ENCODE measurements at places on chromosomes 11 and 22.

DNA sequence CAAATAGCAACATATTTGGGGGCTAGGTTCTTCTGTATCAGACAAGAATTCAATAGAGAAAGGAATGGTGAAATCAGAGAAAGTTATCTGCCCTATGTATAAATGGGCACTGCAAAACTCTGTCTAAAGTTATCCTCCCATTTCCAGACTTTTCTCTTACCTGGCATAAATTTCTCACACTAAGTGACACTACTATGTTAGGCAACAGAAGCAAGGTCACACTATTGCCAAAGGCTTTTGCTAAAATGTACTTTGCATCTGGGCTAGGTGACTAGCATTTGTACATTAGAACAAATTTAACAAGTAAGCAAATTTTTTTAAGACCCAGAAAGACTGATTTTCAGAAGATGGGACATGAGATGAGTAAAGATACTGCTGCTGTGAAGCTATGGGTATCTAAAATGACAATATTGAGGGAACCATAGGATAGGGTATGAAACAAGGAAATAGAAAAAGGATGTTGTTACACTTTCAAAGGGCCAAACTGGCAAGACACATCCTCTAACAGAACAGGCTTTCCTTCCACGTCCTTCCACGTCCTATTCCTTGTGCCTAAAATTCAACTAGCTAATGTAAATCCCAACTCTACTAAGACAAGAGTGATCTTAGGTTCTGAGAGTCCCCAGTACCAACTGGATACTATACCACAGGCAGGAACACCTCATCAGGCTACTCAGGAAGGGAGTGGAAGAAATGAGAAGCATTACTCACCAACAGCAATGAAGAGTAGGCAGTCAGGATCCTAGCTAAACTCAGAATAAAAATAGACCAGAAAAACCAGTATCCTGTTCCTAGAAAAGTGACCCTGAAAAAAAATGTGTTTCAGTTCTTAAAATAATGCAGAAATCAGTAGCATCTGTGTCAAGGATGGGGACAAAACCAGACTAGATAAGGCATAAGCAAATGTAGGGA, 22.6 kb downstream of the GDPD4 start:
- no peak for DNase-seq

- DNase-seq, result no peak
Measured at GRCh38 chr22:37079668-37080171, 28.2 kb downstream of the KCTD17 start.

DNA sequence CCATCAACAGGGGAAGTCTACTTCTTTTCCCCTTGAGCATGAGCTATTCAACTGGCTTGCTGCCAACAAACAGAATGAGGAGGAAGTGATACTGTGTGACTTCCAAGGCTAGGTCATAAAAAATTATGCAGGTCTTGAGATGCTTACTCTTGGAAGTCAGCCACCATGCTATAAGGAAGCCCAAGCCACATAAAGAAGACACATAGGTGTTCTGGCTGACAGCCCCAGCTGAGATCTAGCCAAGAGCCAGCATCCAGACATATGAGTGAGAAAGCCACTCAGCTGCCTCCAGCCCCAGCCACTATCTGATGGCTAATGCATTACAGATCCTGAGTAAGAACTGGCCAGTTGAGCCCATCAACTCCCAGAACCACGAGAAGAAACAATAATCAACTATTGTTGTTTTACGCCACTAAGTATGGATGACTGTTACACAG, 31.0 kb upstream of the PPP2R1B start:
- DNase-seq, result no peak

- DNase-seq, result no peak
Measured at GRCh38 chr22:17476838-17477237, 86.5 kb upstream of the SLC25A18 start.

GRCh38 chr22:27597703-27598444, 203.7 kb downstream of the MN1 start:
- no peak for DNase-seq

GRCh38 chr11:3055891-3056290, 1.3 kb downstream of the CARS1 start:
- DNase-seq, result no peak

DNA sequence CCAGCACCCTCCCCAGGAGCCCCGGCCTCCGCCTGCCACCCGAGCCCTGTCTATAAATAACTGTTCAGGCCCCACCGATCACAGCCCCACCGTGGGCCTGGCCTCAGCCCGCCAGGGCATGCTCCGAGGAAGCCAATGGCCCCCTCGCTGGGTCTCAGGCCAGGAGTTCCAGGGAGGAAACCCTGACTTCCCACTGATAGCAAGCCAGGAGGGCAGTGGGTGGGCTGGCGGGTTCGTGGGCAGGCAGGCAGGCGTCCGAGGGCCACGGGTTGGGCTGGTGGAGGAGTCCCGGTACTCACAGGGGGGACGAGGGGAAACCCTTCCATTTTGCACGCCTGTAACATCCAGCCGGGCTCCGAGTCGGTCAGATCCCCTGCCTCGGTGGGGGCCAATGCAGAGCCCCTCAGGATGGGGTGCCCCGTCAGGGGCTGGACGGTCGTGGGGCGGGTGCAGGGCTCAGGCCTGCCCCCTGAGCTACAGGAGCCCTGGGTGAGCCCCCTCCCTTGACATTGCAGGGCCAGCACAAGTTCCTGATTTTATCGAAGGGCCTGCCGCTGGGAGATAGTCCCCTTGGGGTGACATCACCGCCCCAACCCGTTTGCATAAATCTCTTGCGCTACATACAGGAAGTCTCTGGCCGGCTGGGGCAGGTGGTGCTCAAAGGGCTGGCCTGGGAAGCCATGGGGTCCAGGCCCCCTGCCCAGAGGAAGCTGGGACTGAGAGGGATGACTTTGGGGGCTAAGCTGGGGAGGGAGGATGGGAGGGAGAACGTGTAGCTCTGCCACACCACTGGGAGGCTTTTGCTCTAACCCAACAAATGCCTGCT, at the start of gene SPI1:
Gene SPI1 (minus strand): TSS at position 538 of the 826 bp plus-strand sequence. CDS start 194 bp downstream, at position 344.
- peak; percentile 76 for DNase-seq

DNA sequence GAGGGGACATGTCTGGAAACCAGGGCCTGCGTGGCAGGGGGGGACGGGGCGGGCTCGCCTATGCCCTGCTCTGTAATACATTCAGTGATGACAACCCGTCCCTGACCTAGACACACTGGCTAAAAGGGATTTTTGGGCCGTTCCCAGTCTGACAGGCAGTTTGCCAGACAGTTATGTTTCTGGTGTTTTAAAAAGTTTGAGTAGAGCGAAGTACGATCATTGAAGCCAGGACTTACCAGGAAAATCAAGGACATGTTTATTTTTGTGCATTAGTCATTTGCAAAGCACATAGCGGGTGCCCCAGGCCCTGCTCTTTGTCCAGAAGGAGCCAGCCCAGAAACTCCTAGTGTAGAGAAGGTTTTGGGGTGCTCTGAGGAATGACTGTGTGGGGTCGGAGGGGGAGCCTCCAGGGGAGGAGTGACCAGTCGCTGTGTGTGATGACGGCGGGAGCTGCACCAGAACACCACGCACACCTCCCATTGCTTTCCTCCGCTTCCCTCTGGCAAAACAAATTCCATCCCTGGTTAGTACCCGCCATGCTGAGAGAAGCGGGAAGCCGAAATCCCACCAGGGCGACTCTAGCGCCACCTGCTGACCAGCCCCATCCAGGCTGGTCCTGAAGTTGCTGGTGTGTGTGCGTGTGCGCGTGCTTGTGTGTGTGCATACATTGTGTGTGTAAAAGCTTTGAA, 50.8 kb downstream of the FBLN1 start:
- DNase-seq, result peak; percentile 48

DNA sequence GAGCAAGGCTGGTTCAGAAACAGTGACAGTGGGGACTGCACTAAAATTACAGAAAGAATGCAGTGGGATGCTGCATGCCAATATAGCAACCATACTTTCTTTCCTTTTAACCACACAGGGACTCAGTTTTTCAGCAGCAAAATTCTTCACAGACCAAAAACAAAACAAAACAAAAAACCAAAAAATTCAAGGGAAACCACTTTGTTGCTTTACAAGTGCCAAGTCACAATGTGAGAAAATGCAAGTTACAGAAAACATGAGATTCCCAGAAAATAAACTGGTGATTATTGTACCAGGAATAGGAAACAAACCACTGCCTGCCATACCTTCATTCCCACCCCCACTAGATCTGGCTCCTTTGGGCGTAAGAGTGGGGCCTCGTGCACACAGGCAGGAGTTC, 52.6 kb downstream of the TENM4 start:
- DNase-seq, result no peak

DNA sequence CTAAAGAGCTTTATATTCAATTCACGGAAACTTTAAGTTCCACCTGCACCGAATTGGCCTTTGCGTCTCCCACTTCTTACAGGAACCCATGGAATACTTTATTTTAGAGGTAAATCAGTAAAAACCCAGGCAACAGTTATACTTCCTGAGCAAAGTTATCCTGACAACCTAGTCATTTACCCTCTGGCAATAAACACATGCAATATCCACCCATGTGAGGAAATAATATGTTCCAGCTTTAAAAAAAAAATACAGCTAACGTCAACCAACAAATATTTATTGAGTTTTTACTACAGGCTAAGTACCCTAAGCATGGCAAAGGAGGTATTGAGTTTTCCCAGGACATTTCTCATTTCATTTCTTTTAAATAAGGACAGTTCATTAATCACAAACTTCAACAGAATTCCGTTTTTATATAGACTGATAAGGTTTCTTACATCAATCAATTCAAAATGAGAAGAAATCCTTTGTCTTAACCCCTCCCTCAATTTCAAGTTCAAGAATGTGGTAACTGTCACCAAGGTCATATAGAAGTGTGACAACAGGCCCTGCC, 38.3 kb upstream of the CCDC34 start:
- no peak for DNase-seq

GRCh38 chr22:48923996-48924395, 903.7 kb downstream of the BRD1 start:
- DNase-seq, result no peak

DNA sequence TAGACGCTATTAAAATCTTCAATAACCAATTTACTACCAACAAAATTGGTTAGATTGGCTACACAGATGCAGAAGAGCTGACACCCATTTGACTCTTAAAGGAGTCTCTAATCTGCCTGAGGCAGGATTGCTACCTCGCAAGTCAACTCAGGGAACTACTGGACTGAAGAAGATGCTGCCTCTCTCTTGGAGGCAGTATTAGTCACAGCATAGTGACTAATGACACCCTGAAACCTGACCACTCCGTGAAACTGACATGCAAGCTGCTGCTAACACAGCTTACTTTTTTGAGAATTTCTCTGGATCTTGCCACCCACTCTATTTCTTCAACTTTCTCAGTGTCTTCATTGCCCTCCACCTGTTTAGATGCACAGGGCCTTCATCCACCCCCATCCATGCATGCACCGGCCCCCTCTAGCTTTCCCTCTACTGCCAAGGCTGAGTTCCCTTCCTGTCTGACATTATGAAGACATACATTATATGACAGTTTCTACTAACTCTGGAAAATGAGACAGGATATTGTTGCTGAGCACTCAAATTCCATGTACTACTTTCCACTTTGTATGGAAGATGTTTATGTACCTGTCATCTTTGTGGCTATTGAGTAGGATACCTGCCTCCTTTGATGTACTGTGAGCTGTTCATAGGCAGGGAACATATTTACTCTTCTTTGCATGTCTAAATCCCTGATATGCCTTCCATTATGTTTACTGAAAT, 183.2 kb downstream of the MSANTD4 start:
- DNase-seq, result no peak

GRCh38 chr11:125202362-125202880, 37.9 kb downstream of the PKNOX2 start:
- no peak for DNase-seq

GRCh38 chr11:124041254-124041653, at the start of gene OR10G7:
TSS of gene OR10G7 (minus strand) at chr11:124041325. CDS start at chr11:124039001, 2,324 bp downstream.
- DNase-seq, result no peak

GRCh38 chr22:23598805-23599518, 18.9 kb upstream of the IGLL1 start:
- no peak for DNase-seq

DNA sequence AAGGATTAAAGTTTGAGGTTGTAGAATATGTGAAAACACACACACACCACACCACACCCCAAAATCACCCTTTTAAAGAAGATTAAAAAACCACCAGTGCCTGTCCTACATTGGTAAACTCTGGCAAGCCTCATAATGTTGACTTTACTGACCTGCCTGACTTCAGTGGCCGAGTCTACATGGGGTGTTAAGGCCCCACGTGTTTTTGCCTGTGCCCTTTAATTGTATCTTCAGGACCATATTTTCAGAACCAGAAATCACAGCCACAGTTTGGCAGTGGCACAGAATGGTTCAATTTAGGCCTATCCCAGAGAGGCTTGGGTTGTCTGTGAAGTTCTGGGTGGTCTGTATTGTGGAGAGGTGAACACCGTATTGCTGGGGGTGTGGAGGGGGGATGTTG, 33.4 kb downstream of the ZBTB16 start:
- DNase-seq, result no peak

DNA sequence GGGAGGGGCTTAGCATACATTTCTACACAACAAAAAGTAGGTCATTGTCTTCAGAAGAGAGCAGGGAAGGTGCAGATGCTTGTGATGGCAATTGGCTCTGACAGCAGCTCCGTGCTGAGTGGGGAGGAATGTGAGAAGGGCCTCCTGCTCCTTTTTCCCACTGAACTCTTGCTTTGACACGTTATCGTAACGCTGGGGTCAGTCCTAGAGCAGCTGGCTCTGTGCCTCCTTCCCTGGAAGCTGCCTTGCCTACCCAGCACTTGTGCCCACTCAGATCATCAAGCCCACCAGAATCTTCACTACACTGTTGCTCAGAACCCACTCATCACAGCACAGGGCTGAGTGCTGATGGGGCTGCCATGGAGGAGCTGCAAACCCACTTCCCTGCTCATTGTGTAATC, 14.9 kb upstream of the NAV2 start:
- DNase-seq, result no peak

DNA sequence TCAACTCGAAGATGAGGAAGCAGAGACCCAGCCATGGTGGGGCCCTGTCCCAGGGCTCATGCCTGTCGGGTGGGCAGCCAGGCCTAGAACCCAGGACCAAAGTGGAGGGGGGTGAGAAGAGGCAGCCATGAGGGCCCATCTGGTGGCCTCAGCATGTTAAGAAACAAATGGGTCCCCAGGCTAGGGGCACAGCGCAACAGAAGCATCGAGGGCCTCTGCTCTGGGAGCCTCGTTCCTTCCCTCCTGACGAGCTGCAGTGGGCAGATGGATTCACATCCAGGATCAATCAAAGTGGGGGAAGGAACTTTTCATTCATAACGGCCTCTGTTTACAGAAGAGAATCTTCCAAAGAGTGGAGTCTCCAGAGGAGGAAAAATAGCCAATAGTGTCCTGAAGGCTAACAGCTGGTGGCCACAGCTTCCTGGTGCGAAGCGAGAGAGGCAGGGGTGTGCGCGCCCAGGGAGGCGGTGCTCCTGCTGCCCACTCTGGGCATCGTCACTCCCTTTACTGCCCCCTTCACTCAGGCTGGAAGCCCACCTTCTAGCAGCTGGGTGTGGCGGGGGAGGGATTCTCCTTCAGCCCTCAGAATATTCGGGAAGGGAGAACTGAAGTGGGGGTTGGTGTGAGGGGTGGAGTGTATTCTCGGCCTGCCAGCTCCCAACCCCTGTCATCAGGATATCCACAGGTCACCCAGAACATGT, 4.3 kb downstream of the CBX7 start:
- no peak for DNase-seq

DNA sequence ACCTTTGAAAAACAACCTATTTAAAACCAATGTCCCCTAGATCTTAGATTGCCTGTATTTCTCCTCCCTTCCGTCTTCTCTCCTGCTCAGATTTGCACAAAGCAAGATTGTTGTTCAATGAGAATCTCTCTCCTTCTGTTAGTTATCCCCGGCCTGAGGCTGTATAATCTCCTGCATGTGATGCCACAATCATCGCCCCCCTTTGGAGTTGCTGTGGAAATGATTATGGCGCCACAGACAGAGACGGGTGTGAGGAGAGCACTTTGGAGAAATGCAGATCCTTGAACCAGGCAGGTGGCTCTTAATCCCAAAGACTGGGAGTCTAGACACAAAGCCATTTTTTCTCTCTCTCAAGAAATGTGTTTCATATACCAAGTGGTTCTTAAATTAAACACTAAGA, 941.3 kb downstream of the OPCML start:
- no peak for DNase-seq

All from GM18507 (cell line).